Neural progenitor cell (in vitro differentiated cells): ENCODE measurements at places on chromosomes 5 and 9.

GRCh38 chr5:69000216-69000919, 93.4 kb upstream of the SLC30A5 start:
- DNase-seq, result no peak

- DNase-seq, result no peak
Measured at GRCh38 chr9:120567081-120567480, 12.9 kb downstream of the CDK5RAP2 start.

DNA sequence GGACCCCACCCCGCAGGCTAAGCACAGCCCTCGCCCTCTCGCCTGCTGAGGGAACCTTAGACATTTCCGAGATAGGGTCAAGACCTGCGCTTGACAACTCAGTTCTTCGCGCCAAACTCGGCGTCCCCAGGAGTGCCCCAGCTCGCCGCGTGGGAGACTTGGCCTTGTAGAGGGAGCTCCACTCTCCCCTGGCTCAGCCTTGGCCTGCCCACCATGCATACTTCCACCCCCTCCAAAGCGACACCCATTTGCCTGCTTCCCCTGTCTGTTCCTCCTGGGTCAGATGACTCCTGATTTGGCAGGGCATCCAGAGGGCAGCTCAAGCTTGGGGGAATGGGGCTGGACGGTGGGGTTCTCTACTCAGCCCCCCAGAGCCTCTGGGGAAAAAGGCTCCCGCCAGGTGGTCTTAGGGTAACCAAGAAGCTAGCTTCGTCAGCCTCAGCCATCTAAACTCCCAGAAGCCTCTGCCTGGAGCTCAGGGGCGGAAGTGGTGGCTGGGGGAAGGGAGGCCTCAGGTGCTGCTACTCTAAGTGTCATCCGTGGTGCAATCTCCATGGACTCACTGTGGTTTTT, 560 bp downstream of the DOCK2 start:
- DNase-seq, result no peak

DNA sequence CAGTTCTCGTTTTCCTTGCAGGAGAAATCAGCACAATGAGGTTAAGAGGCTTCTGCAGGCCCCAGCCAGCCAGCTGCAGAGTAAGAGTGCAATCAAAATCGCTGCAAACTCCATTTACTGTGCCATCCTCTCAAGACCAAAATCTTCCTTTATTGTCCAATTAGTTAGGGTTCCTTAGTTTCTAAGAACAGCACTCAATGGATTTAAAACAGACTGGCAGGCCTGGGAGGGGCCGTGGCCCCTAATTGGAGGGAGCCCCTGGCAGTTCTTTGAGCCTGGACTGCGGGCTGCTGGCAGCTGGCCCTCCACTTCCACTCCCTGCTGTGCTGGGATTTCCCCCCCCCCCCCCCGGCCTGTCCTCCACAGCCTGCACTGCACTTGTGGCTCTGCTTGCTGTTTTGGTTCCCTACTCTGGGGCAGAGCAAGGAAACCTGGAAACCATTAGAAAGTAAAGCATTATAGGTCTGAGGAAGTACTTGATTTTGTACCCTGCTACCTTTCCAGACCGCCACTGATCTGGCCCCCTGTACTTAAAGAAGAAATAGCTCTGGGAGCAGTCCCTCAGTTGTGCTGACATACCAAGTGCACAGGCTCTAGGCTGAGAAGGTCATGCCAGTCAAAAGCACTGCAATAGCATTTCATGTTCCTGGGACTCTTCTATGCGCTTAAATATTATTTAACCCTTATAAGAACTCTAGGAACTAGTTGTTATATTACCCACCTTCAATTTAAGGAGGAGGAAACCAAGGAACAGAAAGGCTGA, 129.0 kb downstream of the APBA1 start:
- DNase-seq, result peak; percentile 93

DNA sequence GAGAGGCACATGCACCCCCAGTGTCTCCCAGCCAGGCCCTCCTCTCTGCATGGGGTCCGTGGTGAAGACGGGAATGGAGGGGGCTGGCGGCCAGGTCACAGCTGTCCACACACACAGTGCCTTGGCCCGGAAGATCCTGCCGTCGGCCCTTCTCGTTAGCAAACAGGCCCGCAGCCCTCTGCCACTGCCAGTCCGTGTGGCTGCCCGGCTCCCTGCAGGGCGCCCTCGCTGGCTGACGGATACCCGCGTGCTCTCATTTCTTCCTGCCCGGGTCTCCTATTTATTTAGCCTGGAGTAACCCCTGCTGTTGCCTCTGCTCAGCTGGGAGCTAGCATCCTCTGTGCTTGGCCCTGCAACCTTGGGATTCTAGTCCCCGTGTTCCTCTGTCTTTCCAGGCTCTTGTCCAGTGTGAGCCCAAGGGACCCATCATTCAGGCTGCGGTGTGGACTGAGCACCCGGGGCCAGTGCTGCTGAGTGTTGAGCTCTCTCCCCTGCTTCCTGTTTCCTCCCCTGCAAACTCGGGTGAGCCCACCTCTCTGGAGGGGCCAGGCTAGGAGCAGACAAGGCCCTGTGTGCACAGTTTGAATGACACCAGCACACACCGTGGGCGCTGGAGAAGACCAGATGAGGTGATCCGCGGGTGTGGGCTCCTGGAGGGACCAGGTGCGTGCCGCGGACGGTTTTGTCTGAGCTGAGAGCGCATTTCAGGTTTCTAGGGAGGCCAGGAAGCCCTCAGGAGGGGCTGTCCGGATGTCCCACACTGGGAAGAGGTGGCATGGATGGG, 14.6 kb upstream of the RNU6ATAC start:
- DNase-seq, result no peak

DNA sequence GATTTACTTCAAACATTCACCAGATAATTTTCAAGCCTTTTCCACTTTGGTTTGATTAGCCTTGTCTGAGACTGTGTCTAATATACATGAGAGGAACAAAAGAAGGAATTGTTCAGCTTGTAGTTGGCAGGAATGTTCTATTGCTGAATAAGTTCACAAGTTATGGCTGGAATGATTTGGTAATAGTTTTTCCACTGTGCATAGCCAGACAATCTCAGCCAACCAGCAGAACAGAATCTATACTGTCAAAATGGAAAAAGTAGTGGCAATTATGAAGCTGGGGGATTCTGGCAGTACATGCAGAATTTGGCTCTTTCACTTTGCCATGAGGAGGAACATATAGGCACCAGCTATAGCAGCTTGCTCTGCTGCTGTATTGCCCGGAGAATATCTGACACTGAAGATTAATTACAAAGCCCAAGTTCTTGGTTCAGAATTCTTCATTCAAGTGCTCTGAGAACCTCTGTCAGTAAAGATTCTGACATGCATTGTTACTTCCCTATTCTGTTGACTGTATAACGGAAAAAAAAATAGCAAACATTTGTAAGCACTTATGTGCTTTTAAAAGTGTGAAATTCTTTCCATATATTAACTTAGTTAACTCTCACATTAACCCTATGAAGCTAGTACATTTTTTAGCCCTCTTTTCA, 150.6 kb downstream of the PRR16 start:
- no peak for DNase-seq
